ENCODE measurements at places on chromosomes 6 and 20.

GRCh38 chr20:2695206-2695983, 2.8 kb downstream of the EBF4 start:
- H3K4me1 ChIP-seq: no peaks in the 10 kb centered on the region
- H3K36me3 ChIP-seq: no peaks in the 10 kb centered on the region
- DNase-seq: no peak
- H3K27me3 ChIP-seq: no peaks in the 10 kb centered on the region
- H3K4me3 ChIP-seq: no peak overlapping the region
- no peak overlapping the region for H3K27ac ChIP-seq

GRCh38 chr6:142602972-142603371, 301.2 kb downstream of the ADGRG6 start:
- H3K27me3 ChIP-seq: no peaks in the 10 kb centered on the region
- no peaks in the 10 kb centered on the region for H3K36me3 ChIP-seq
- no peaks in the 10 kb centered on the region for H3K4me1 ChIP-seq

- no peaks in the 10 kb centered on the region for H3K27me3 ChIP-seq
- DNase-seq: no peak
- no peak overlapping the region for H3K4me3 ChIP-seq
- no peak overlapping the region for H3K27ac ChIP-seq
- H3K4me1 ChIP-seq: peaks cover 5% of the 10 kb centered on the region
- H3K36me3 ChIP-seq: no peaks in the 10 kb centered on the region
These were observed 4.9 kb upstream of the TRIM39 start for GRCh38 chr6:30321692-30322388.

- no peaks in the 10 kb centered on the region for H3K27me3 ChIP-seq
- no peak overlapping the region for H3K27ac ChIP-seq
- H3K36me3 ChIP-seq: no peaks in the 10 kb centered on the region
- no peak overlapping the region for H3K4me3 ChIP-seq
- no peaks in the 10 kb centered on the region for H3K4me1 ChIP-seq
- DNase-seq: no peak
These were observed 37.0 kb downstream of the EFHC1 start for GRCh38 chr6:52457096-52457495.

- no peak overlapping the region for H3K27ac ChIP-seq
- no peaks in the 10 kb centered on the region for H3K4me1 ChIP-seq
- H3K36me3 ChIP-seq: no peaks in the 10 kb centered on the region
- no peaks in the 10 kb centered on the region for H3K27me3 ChIP-seq
These were observed 88.0 kb downstream of the METTL24 start for GRCh38 chr6:110270165-110270564.

DNA sequence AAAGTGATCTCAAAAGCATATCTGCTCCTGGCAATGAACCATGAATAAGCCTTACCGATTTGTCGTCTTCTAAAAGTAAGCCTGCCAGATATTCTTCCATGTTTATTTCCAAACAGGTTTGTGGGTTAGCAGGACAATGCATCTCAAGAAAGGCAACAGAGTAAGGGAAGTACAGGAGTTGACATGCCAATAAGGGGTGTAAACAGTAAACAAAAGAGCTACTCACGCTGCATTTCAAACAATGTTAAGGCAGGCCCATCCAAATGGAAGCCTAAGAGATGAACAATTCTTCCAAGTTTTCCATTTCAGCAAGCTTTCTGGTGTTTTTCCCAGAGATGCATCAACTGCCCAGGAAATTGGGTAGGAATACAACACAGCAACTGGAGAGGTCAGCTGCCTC, 27.8 kb upstream of the CRIP3 start:
- H3K36me3 ChIP-seq: no peaks in the 10 kb centered on the region
- no peaks in the 10 kb centered on the region for H3K27me3 ChIP-seq
- no peak overlapping the region for H3K27ac ChIP-seq
- no peak overlapping the region for H3K4me3 ChIP-seq

DNA sequence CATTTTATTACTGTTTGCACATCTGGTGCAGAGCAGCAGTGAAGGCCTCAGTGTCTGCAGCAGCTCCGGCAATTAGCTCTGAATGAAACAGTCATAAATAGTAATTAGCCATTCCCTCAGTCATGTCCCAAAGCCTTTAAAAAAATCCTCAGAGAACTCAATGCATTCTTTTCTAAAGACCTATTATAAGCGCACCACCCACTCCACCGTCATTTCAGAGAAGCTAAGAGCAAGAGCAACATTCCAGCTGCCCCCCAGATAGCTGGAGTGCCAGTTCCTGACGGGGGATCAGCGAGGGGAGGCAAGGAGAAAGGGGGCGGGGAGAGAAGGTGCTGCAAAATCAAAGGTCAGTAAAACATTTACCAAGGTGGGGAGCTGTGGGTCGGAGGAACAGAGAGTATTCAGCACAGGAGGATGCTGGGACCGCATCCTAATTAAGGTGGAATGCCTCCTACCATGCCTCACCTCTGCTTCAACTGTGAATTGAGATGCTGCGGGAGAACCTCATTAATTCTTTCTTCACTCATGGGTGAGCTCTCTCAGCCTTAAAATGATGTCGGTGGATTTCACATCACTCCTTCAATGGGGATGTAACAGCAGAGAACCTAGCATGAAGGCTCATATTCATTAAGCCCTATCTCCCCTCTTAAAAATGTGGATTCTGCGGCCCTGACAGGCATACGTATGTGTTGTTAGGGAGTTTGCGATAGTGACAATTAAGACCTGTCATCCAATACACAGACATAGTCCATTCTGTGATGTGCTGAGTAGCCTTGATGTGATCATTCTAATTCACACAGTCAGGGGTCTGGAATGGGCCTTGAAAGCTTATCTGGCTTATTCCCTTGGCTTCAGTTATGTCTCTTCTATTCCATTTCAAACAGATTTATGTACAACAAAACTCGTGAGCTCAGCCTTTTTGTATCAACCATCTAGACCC, 469.5 kb upstream of the NRSN1 start:
- no peak overlapping the region for H3K27ac ChIP-seq
- no peak overlapping the region for H3K4me3 ChIP-seq
- DNase-seq: no peak
- H3K36me3 ChIP-seq: no peaks in the 10 kb centered on the region
- H3K4me1 ChIP-seq: no peaks in the 10 kb centered on the region

DNA sequence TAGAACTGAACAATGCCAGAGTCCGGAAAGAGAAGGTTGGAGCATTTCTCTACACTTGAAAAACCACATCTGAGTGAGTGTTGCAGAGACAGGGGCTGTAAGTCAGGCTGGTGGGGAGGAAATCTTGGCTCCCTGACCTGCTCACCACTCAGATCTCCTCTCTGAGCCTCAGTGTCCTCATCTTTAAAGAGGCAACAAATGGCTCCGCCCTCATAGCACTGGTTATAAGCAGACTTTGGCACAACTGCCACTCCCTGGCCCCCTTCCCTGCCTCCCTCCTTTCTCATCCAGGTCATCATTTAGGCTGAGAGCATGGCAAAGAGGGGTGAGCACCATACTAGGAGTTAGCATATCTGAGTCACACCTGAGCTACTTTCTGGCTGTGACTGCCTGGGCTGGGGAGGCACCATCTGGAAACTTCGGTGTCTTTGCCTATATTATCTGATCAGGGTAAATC, 10.6 kb downstream of the SIRPG start:
- no peak overlapping the region for H3K4me3 ChIP-seq
- no peak for DNase-seq
- no peaks in the 10 kb centered on the region for H3K36me3 ChIP-seq
- no peaks in the 10 kb centered on the region for H3K4me1 ChIP-seq

DNA sequence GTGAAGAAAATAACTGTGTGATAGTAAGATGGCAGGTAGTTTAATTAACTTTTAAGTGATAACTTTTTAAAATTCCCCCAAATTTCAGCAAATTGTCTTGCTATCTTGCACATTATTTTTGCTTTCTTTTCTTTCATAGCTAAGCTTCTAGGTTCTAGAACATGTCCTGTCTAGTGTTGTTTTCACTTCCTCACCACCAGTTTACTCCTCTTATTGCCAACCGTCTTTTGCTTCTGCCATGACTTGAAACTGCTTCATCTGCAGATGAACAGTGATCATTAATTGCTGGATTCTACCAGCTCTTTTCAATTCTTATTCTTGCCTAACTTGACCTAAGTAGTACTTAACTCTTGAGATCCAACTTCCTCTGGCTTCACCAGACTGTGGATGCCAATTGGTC, 137.8 kb downstream of the CENPW start:
- H3K4me1 ChIP-seq: no peaks in the 10 kb centered on the region
- H3K36me3 ChIP-seq: no peaks in the 10 kb centered on the region

DNA sequence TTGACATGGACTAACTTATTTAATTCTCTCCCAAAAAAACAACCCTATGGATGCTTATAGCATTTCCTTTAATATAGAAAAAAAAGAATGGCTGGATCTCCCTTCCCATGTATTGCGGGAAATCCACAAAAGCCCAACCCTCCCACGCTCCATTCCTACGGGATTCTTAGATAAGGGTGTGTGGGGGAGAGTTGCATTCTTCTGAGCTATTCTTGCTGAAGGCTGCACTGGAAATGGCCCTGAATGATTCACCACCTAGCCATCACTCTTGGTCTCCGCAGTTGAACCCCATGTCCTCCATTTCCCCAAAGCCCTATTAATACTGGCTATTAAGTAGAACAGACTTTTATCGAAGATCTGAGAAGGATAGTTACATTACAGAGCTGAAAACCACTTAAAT, 41.9 kb upstream of the ADGRF5 start:
- DNase-seq: no peak
- no peaks in the 10 kb centered on the region for H3K4me1 ChIP-seq
- peak overlapping the region; percentile 10 for H3K27ac ChIP-seq

- H3K27me3 ChIP-seq: no peaks in the 10 kb centered on the region
- no peak for DNase-seq
- H3K4me3 ChIP-seq: no peak overlapping the region
- no peaks in the 10 kb centered on the region for H3K36me3 ChIP-seq
These were observed 20.9 kb upstream of the ILRUN start for GRCh38 chr6:34717466-34717865.

DNA sequence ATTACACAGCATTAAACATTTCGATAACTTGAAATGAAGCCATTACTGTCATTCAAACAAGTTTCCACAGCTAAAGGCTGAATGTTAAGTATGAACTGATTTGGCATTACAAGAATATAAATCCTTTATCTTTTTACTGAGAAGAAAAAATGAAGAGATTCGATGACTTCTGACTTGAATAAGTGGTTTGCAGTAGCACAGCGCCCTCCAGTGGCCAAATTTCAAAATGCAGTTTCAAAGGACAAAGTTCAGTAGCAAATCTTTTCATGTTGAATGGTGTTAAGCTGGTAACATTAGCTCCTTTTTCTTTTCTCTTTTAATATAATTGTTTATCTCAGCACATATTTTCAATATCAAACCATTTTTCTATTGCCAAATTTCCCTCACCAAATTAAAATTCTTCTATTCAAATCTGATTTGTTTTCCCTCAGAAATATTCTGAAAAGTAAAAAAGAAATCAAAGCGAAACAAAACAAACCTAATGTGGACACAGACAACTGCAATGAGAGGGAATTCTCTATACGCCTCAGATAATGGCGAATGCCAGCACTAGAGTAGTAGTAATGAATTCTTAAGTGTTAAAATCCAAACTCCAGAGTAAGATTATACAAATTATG, 145.7 kb downstream of the BTBD9 start:
- H3K27ac ChIP-seq: no peak overlapping the region
- H3K4me3 ChIP-seq: no peak overlapping the region

GRCh38 chr20:31823360-31824124, 4.4 kb downstream of the MYLK2 start:
- H3K36me3 ChIP-seq: no peaks in the 10 kb centered on the region
- no peaks in the 10 kb centered on the region for H3K4me1 ChIP-seq
- H3K4me3 ChIP-seq: no peak overlapping the region
- H3K27me3 ChIP-seq: no peaks in the 10 kb centered on the region
- DNase-seq: no peak
- no peak overlapping the region for H3K27ac ChIP-seq

DNA sequence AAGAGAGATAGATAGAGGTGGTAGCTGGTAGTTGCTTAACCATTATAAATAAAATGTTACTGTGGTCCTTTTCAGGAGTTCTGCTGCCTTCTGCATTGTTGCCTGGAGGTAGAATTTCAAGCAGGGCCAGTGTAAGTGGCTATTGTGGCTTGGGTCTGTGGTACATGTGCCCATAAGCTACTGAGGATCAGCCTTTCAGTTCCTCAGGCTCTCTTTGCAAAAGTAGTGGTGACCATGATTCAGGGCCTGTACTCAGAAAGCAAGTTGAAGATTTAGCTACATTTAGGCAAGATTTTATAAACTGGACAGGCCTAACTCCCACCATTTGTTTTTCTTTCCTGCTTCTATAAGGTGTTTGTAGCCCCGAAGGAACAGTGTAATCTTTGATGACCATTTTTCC, 199.0 kb downstream of the PDE7B start:
- H3K4me3 ChIP-seq: peak overlapping the region; percentile 16
- DNase-seq: no peak
- H3K27me3 ChIP-seq: no peaks in the 10 kb centered on the region
- H3K27ac ChIP-seq: peak overlapping the region; percentile 67

DNA sequence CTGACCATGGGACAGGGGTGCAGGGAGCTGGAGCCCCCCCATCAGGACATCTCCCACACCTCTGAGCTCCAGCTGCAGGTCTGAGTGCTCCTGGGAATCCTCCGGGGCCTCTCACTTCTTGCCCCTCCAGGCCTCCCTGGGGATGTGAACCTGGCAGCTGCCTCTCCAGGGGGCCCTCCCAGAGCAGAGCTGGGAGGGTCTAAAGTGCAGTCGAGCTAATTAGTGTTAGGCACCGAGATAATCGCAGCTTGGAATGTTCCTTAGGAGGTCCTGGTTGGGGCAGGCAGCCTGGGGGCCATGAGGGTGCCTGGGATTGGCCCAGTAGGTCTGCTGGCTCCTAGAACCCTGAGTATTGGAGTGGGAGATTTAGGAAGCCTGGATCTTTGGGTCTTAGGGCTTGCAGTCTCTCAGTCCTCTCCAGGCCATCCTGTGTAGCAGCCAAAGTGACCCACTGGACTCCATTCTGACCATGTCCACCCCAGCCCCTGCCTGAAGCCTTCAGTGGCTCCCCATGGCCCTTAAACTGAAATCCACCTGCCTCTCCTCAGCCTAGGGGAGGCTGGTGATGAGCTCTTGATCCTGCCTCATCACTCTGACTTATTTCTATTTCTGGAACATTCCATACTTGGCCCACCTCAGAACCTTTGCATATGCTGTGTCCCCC, 26.0 kb downstream of the CEBPB start:
- DNase-seq: no peak
- no peak overlapping the region for H3K4me3 ChIP-seq
- H3K4me1 ChIP-seq: no peaks in the 10 kb centered on the region
- H3K27me3 ChIP-seq: no peaks in the 10 kb centered on the region

DNA sequence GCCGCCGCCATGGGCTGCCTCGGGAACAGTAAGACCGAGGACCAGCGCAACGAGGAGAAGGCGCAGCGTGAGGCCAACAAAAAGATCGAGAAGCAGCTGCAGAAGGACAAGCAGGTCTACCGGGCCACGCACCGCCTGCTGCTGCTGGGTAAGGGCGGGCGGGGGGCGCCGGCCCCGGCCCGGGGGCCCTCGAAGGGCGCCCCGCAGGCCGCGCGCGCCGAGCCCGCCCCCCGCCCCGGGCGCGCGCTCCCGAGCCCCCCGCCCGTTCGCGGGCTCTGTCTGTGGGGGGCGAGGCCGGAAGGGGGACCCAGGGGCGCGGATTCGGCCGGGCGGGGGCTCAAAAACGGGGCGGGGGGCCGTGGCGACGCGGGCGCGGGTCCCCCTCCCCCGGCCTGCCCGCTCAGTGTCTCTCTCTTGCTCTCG, 39.2 kb downstream of the GNAS start:
- no peaks in the 10 kb centered on the region for H3K36me3 ChIP-seq
- H3K27me3 ChIP-seq: no peaks in the 10 kb centered on the region
- DNase-seq: no peak

Data from breast epithelium (tissue), 4 donors.